NCI-H748 treated with DMSO at 0.1 percent for 48 hours (cell line): ENCODE measurements at places on chromosomes 16 and 17.

DNA sequence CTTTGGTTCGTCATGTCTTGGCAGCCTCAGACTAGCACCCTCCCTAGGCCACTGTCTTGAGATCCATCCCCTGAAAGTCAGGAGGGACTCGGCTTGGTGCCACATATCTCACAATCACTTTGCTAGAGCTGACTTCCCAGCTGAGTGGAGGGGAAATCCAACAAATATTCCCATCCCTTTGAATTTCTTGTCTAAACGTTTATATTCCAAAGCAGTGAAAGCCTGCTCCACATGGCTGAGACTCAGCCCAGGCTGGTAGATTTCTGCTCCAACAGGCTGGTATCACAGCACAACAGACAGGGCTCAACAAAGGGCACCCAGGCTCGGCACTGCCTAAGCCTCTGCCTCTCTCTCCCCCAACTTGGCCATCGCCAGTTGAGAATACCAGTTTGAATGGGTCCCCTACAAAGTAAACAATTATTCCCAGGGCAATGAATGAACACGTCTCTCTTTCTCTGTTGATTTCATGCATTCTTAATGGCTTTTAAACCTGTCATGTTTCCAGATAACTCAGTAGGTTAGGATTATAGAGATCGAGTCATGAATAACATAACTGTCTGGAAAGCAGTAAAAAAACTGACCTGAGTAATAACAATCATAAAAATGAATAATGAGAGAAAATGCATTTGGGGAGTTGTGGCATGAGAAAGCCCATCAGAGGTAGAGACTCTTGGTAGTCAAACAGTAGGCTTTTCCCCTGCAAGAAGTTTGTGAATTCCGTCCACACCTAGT lies 1.0 kb downstream of the KRT13 start:
- no peak for DNase-seq

DNA sequence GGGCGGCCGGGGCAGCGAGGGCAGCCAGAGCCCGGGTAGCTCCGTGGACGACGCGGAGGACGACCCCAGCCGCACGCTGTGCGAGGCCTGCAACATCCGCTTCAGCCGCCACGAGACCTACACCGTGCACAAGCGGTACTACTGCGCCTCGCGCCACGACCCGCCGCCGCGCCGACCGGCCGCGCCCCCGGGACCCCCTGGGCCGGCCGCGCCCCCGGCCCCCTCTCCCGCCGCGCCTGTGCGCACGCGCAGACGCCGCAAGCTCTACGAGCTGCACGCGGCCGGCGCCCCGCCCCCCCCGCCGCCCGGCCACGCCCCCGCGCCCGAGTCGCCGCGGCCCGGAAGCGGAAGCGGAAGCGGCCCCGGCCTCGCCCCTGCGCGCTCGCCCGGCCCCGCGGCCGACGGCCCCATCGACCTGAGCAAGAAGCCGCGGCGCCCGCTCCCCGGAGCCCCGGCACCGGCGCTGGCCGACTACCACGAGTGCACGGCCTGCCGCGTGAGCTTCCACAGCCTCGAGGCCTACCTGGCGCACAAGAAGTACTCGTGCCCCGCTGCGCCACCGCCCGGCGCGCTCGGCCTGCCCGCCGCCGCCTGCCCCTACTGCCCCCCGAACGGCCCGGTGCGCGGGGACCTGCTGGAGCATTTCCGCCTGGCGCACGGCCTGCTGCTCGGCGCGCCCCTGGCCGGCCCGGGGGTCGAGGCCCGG lies 36.1 kb upstream of the ZC3H18 start:
- no peak for DNase-seq

DNA sequence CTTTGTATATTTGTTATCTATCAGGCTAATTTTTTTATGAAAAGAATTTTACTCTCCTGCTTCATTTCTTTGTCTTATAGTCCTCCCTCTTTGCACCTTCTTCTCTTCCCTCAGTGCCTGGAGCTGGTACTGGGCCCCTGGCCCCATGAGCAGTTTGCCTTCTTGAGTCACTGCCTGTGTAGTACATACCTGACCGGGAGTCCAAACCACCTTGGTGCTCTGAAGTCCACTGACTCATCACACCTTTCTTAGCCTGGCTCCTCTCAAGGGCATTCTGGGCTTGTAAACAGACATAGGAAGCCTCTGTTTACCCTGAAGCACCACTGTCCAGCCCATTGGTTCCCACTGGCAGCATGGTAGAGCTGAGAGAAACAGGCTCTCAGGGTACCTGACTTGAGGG lies 11.0 kb upstream of the TACO1 start:
- DNase-seq: no peak

DNA sequence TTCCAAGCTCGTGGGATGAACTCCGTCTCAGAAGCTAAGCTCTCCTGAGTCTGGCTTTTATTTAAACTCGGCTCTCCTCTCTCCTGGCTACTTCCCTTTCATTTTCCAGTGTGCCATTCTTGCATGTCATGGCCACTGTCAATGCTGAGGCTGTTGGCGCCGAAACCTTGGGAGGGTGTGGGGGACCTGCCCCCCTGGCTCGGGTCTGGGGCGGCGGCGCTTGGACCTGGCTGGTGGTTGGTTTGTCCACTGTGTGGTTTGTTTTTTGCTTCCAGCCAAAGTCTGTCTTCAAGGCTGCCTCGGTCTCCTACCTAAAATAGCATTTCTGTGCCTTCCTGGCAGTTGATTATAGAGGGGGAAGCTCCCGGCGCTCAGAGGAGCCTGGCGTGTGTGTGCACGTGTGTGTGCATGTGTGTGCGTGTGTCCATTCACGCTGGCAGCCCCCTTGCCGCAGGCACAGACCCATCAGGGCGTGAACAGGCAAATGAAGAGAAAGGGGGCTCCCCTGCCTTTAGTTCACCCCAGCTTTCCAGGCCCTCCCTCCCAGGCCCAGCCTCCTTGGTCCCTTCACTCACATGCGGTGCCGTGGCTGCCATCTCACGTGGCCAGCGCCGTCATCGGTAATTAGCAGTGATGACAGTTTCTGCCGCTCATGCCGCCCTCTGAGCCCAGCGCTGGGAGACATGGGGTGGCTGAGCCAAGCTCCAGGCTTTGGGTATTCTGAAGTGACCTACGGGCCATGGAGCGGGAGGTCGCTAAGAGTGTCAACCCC lies 179.9 kb downstream of the SEC14L1 start:
- no peak for DNase-seq

DNA sequence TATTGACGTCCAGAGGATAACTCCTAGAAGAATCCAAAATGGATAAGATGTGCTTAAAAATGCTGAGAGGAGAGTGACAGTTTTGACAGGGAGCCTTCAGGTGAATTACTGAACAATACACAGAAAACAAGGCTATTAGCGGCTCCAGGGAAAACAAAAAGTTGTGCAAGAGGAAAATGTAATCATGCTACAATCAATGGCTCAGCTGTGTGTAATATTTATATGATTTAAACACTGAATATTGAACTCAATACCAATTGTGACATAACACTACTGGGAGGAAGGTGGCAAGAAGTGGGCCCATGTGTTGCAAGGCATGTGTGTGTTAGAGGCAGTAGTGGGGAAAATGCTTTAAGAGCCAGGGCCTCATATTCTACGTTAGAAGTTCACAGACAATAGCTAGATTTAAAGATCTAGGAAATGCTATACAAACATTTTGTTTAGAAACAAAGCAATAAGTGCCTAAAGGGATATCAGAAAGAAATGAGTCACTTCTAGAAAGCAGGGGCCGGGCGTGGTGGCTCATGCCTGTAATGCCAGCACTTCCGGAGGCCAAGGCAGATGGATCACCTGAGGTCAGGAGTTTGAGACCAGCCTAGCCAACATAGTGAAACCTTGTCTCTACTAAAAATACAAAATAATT lies 253.2 kb upstream of the IRX5 start:
- no peak for DNase-seq

- no peak for DNase-seq
These were observed 1.3 kb downstream of the CMTR2 start for GRCh38 chr16:71287911-71288310.

DNA sequence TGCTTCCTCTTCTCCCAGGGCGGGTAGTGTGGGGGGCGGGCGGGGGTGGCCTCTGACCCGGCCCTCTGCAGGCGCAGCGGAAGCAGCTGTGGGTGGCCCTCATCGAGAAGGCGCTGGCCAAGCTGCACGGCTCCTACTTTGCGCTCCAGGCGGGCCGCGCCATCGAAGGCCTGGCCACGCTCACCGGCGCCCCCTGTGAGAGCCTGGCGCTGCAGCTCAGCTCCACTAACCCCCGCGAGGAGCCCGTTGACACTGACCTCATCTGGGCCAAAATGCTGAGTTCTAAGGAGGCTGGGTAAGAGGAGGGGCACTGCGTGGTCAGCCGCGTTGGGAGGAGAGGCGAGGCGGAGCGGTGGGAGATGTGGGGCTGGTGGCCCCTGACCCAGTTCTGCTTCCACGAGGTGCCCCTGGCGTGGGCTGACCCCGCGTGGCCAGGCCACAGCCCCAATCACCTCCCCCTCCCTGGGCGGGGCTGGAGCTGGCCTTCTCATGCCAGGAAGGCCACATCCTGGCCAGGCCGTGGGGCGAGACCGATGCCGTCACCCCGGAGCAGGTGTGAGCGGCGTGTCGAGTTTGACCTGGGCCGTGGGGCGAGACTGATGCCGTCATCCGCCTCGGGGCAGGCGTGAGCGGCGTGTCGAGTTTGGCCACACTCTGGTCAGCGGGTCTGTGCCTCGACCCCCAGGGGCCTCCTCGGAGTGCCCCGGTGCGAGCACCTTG lies 10.5 kb upstream of the PRR35 start:
- no peak for DNase-seq

GRCh38 chr16:12009922-12010321 lies 33.4 kb downstream of the SNX29 start:
- no peak for DNase-seq

- DNase-seq: no peak
These were observed 162.0 kb downstream of the NTN1 start for GRCh38 chr17:9183306-9183705.

- DNase-seq: no peak
These were observed 1568.1 kb upstream of the GOT2 start for GRCh38 chr16:60302261-60302660.

DNA sequence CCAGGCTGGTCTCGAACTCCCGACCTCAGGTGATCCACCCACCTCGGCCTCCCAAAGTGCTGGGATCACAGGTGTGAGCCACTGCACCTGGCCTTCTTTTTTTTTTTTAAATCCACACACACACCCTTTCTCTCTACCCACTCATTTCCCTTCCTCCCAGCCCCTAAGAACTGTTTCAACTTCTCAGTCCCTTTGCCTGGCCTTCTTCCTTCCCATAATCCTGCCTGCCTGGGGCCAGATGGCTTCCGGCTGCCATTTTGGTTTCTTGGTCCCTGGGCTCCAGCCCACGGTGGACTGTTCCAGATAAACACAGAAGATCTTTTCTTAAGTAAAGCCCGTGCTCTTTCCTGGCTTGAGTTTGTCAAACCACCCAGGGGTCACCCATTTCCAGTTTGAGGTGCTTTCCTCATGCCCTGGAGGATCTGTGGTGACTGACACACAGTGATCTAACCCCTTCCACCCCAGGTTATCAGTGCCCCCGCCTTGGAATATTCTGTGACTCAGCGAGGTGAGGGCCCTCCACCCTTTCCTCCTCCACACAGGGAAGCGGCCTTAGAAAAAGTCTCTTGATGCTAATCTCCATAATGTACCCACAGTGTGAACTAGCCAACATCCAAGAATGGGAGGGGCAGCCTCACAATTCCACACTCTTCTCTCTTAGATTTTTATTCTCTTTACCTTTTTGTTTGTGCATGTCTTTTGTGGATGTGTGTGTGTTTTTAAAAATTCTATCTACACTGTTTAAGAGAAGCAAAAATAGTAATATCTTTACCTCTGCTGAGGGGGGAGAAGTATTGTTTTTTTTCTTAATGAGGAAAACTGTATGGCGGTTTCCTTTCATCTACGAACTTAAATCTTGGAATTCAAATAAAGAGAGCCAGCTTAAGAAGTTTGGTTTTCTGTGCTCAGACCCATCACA lies 60.0 kb downstream of the CRISPLD2 start:
- DNase-seq: no peak

DNA sequence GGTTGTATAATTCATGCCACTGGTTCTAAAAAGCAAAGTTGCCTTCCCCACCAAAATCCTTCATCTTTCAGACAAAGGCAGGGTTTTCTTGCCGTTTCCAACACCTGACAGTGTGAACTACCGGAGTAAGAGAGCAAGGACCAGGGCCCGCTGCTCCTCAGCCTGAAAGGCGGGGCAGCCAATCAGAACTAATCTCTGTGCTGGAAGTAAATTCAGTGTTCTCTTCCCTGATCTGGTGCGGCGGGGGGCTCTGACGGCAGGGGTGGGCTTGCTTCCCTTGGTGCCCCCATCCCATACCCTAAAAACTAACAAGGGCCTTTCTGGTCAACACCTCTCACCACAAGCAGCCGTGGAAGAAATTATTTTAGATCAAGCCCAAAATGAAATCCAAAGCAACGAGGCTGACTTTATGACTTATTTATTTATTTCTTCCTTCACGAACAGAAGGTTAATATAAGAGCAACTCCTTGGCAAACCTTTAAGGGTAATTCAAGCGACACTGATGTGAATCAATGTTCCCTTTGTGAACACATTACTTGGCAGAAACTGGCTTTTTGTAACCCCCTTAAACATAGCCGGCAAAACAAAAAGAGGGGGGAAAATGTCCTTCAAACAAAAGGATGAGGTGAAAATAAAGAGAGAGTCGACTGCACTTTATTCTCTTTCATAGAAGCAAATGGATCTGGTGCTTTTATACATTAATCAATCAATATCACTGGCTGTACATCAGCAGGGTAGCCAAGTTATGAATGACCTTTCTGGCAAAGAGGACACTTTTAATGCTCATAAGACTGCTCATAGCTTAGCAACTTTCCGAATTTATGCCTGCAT lies 189.9 kb downstream of the ZFHX3 start:
- DNase-seq: no peak

GRCh38 chr16:53445534-53445933 lies 11.3 kb downstream of the RBL2 start:
- DNase-seq: no peak

DNA sequence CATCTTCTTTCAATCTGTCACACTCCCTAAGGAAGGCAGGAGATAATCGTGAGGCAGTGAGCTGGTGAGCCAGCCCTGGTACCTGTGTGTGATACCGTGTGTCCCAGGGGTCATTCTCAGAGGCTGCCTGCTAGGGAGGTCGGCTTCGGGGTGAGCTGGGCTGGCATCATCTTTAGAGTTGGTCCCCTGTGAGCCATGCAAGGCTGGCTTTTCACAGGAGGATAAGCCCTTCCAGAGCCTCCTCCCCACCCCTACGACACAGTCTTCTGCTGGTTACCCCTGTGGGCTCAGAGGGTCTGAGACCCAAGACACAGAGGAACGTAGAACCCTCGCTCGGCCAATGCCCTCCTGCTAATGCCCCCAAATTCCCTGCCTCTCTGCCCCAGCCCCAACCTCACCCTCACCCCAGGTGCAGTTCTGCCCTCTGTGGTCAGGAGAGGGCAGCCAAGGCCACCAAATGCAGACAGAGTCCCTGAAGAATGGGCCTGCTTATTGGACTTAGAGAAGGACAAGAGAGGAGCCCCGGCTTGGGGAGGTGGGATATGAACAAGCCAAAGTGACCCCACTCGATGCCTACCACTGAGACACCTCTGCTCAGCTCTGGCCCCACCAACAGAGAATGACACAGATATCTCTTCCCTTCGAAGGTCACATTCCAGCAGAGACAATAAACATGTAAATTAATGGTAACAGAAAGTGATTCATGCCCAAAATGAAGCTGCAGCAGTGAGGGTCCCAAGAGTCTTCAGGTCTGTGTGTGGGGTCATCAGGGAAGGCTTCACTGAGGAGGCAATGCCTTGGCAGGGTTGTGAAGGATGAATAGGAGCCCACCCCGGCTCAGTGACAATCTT lies 80.8 kb upstream of the CCL1 start:
- DNase-seq: peak; percentile 1

GRCh38 chr17:42519546-42520491 lies 16.2 kb upstream of the NAGLU start:
- no peak for DNase-seq

GRCh38 chr16:7716660-7717550 lies 384.3 kb downstream of the RBFOX1 start:
- DNase-seq: no peak

- DNase-seq: no peak
These were observed 1.4 kb downstream of the FMNL1 start for GRCh38 chr17:45222996-45223538.
